Adrenal gland (tissue), 19 donors: ENCODE measurements at places on chromosomes 1 and 21. TPM values are rescaled to one million over a fixed set of nuclear protein-coding genes. Genes with fewer than 3 reads are reported as not detected.

VANGL2 gene
- total RNA-seq, result 0.20 TPM

NUDC gene
- 91.8 TPM for total RNA-seq

FCRL5 gene
- not detected for total RNA-seq

PHLDA3 gene
- 60.6 TPM for total RNA-seq

F3 gene
- 21.7 TPM for total RNA-seq

C1QTNF12 gene
- total RNA-seq, result not detected

GON4L gene
- total RNA-seq, result 13.7 TPM

LHX8 gene
- not detected for total RNA-seq

LCE1F gene
- total RNA-seq, result not detected

PTAFR gene
- total RNA-seq, result 6.3 TPM

KCNH1 gene
- 1.2 TPM for total RNA-seq

PEAR1 gene
- 11.0 TPM for total RNA-seq

MPZ gene
- 0.69 TPM for total RNA-seq
